ENCODE measurements at places on chromosomes 7 and 10. TPM values are rescaled to one million over a fixed set of nuclear protein-coding genes. Genes with fewer than 3 reads are reported as not detected.

- no peak overlapping the region for H3K4me3 ChIP-seq
- no peaks in the 10 kb centered on the region for H3K4me1 ChIP-seq
- no peak for DNase-seq
- H3K36me3 ChIP-seq: no peaks in the 10 kb centered on the region
Measured at GRCh38 chr7:69934144-69934903, 336.0 kb downstream of the AUTS2 start.

DNA sequence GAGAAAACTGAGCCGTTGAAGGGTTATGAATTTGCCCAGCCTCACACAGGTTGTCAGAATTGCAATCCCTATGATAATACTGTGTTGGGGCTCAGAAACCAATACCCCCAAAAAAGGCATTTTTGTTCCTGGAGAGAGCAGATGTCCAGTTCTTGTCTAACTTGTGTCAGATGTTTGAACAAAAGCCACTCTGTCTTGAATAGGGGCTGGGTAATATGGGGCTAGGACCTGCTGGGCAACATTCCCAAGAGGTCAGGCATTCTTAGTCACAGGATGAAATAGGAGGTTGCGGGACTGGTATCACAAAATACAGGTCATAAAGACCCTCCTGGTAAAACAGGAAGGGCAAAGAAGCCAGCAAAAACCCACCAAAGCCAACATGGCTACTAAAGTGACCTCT, 482.1 kb downstream of the IPMK start:
- H3K4me3 ChIP-seq: no peak overlapping the region
- no peaks in the 10 kb centered on the region for H3K27me3 ChIP-seq
- no peak overlapping the region for H3K27ac ChIP-seq
- no peaks in the 10 kb centered on the region for H3K36me3 ChIP-seq
- no peaks in the 10 kb centered on the region for H3K4me1 ChIP-seq
- no peak for DNase-seq

Gene SFTPA1
- polyA plus RNA-seq: not detected

Gene MEIG1
- polyA plus RNA-seq: not detected

DNA sequence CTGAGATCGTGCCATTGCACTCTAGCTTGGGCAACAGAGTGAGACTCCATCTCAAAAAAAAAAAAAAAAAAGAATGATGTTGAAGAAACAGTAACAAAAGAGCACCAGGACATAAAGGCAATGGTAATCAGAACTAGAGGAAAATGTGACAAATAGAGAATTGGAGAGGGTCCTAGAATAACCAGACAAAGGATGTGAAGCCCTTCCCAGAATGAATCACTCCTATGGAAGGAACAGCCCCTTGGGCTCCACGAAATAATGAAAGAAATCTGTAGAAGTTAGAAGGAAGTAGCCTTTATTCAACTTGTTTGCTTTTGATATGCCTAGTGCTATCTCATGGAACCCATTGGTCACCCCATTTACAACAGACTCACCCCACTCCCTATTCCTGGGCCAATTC, 169.2 kb downstream of the SUGCT start:
- no peaks in the 10 kb centered on the region for H3K36me3 ChIP-seq
- H3K27me3 ChIP-seq: no peaks in the 10 kb centered on the region
- H3K4me1 ChIP-seq: no peaks in the 10 kb centered on the region
- no peak overlapping the region for H3K4me3 ChIP-seq
- no peak overlapping the region for H3K27ac ChIP-seq

- H3K4me1 ChIP-seq: no peaks in the 10 kb centered on the region
- no peak for DNase-seq
- H3K4me3 ChIP-seq: no peak overlapping the region
- no peaks in the 10 kb centered on the region for H3K36me3 ChIP-seq
Measured at GRCh38 chr10:49089557-49090188, 25.6 kb downstream of the VSTM4 start.

Gene NFE2L3
- polyA plus RNA-seq: 10.6 TPM

Gene PAPSS2
- 6.5 TPM for polyA plus RNA-seq

- peak; percentile 67 for DNase-seq
- peaks cover 7% of the 10 kb centered on the region for H3K4me1 ChIP-seq
- H3K27ac ChIP-seq: no peak overlapping the region
- no peaks in the 10 kb centered on the region for H3K27me3 ChIP-seq
Measured at GRCh38 chr10:3354174-3354900, 181.8 kb upstream of the PITRM1 start.

- H3K27ac ChIP-seq: no peak overlapping the region
- no peak overlapping the region for H3K4me3 ChIP-seq
- no peaks in the 10 kb centered on the region for H3K27me3 ChIP-seq
- DNase-seq: no peak
- H3K4me1 ChIP-seq: peaks cover 76% of the 10 kb centered on the region
Measured at GRCh38 chr7:81777697-81778096, 7.8 kb upstream of the HGF start.

DNA sequence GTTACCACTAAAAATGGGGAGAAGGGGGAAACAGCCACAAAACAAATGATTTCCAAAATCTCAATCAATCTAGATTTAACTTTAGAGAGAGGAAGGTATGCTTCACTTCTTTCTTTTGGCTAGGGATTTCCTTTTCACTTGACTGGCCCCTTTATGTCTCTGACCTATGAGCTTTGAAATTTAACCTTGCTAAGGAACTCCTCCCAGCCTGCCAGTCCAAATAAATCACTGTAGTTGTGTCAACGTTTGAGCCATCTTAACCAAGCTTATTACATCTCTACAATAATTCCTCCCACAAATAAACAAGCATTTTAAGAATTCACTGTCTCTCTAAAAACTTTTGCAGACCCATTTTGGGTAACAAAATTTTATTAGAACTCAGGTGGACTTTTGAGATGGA, 315.5 kb upstream of the CELF2 start:
- no peak overlapping the region for H3K4me3 ChIP-seq
- no peak overlapping the region for H3K27ac ChIP-seq
- H3K4me1 ChIP-seq: peaks cover 5% of the 10 kb centered on the region
- no peak for DNase-seq
- no peaks in the 10 kb centered on the region for H3K27me3 ChIP-seq

Gene GOLGA7B
- not detected for polyA plus RNA-seq

DNA sequence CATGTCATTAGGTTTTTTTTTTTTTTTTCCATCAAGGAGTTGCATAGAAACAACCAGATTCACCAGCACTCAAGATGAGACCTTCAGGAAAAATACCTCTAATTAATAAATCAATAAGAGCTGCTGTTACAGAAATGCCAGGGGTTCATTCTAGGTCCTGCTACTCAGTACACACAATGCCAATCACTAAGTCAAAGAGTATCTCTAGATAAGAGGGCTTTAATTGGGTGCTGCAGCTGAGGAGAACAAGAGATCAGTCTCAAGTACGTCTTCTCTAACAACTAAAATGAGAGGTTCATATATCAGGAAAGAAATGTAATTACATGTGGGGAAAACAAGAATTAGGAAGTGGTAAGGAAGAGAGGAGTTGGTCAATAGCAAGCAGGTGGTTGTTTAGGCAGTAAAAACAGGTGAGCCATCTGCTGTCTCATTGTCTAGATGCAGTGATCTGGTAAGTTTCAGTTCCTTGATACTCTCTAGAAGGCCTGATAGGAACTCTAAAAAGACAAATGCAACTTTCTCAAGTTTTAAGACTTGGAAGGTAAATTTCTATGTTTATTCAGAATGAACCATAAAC, 272.9 kb upstream of the ZWINT start:
- DNase-seq: no peak
- H3K4me1 ChIP-seq: no peaks in the 10 kb centered on the region
- no peak overlapping the region for H3K27ac ChIP-seq
- H3K36me3 ChIP-seq: no peaks in the 10 kb centered on the region

Gene SPDYE6
- 0.29 TPM for polyA plus RNA-seq

GRCh38 chr7:25032774-25033743, 53.1 kb upstream of the OSBPL3 start:
- no peaks in the 10 kb centered on the region for H3K27me3 ChIP-seq
- no peaks in the 10 kb centered on the region for H3K4me1 ChIP-seq
- no peak overlapping the region for H3K4me3 ChIP-seq
- no peaks in the 10 kb centered on the region for H3K36me3 ChIP-seq

Gene PON1
- not detected for polyA plus RNA-seq

Gene CYREN
- polyA plus RNA-seq: 47.4 TPM

- DNase-seq: no peak
- H3K4me1 ChIP-seq: no peaks in the 10 kb centered on the region
- H3K27ac ChIP-seq: no peak overlapping the region
- H3K27me3 ChIP-seq: no peaks in the 10 kb centered on the region
Measured at GRCh38 chr10:119759832-119760231, 34.0 kb downstream of the INPP5F start.

DNA sequence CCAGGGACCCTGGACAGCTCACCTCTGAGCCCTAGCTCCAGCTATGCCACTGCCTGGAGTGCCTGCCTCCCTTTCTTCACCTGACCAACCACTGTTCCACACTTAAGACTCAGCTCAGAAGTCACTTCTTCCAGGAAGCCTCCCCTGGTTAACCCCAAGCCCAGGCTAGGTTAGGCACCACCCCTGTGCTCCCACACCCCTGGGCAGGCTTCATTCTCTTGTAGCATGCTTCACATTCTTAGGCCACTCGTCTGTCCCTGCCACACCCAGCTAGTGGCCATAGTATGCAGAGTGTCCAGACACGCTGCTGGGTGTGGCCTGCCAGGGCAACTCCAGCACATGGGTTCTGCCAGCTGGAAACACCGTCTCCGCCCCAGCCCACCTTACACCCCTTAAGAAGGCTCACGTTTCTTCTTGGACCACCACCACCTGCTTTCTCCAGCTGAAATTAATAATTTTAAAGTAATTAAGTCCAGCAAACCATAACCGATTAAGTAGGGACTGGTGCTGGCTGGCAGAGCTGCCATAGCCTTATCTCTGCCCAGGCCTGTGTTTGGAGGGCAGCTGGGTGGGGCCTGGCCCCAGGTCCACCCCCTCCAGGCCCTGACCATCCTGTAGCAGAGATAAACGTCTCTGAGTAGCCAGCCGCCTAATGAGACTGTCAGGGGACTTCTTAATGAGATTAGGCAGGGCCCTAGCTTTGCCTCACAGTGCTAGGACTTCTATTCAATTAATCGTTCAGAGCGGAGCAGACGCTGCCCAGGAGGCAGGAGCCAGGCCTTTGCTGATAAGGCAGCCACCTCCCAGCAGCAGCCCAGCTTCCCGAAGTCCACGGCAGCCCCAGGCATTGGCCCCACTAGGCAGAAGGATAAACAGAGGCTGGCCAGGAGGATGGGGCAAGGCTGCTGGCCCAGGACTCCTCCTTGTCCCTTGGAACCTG, 20.5 kb downstream of the GRID1 start:
- no peak overlapping the region for H3K27ac ChIP-seq
- H3K27me3 ChIP-seq: no peaks in the 10 kb centered on the region
- H3K4me1 ChIP-seq: peaks cover 3% of the 10 kb centered on the region
- no peak overlapping the region for H3K4me3 ChIP-seq
- no peaks in the 10 kb centered on the region for H3K36me3 ChIP-seq

DNA sequence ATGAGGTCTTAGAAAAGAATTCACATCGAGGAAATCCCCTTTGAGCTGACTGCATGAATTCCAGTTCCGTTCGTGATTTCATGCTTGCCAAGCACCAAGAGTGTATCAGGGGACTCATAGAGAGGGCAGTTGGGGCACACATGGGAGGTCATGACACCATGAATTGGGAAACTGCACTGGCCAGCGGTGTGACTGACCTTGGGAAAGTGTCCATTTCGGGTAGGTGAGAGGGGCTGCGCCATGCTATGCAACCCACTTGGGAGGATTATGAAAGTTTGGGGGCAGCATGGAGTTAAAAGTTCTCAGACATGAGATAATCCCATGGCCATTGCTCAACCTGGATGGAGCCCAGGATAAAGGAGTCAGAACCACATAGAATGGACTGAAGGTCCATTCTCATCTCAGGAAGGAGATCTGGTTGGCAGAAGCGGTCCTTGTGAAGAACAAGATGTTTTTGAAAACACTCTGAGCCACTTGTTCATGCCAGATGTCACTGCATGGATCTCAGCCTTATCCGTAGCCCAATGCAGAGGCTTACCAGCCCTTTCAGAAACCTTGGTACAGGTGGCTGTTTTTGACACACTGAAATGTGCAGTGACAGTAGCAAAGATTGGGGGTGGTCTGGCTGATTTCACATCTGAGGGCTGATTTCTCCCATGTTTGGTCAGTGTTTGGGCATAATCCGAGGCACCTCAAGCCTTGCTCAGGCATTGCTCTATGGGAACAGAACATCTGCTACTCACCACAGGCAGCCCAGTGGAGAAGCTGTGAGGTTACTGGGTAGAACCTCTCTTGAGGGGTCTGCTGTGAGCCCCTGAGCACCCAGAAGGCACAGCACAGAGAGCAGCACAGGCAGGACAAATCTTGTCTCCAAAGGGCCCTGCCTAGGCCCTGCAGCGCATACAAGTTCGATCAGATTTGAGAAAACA, 252.3 kb downstream of the CXCL12 start:
- H3K36me3 ChIP-seq: no peaks in the 10 kb centered on the region
- no peak overlapping the region for H3K4me3 ChIP-seq
- no peak for DNase-seq
- H3K27me3 ChIP-seq: no peaks in the 10 kb centered on the region
- no peaks in the 10 kb centered on the region for H3K4me1 ChIP-seq

Gene IDI2
- not detected for polyA plus RNA-seq

- H3K4me1 ChIP-seq: no peaks in the 10 kb centered on the region
- no peak overlapping the region for H3K27ac ChIP-seq
- no peak for DNase-seq
- no peak overlapping the region for H3K4me3 ChIP-seq
- H3K27me3 ChIP-seq: no peaks in the 10 kb centered on the region
Measured at GRCh38 chr10:3510741-3511140, 274.3 kb downstream of the KLF6 start.

Gene PTF1A
- not detected for polyA plus RNA-seq

- DNase-seq: no peak
- H3K27me3 ChIP-seq: no peaks in the 10 kb centered on the region
- H3K4me3 ChIP-seq: no peak overlapping the region
- peaks cover 13% of the 10 kb centered on the region for H3K36me3 ChIP-seq
- H3K4me1 ChIP-seq: no peaks in the 10 kb centered on the region
Measured at GRCh38 chr7:134999136-134999535, 12.8 kb downstream of the AGBL3 start.

DNA sequence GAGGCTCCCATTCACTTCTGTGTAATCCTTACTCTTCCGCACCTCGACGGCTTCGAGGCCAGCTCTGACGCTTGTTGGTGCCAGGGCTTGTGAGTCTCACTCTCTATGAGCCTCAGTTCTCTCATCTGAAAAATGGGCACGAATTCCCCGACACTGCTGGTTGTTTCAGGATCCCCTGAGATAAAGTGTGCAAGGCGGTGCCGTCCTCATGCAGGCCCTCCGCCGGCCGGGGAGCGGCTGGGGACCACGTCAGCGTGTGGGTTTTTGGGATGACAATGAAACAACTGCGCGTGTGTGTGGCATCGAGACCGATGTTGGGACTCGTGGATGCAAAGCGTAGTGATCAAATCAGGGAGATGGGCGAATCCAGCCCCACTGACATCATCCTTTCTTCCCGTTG, 75.6 kb downstream of the FOXL3 start:
- no peak for DNase-seq
- no peak overlapping the region for H3K27ac ChIP-seq
- no peak overlapping the region for H3K4me3 ChIP-seq
- no peaks in the 10 kb centered on the region for H3K27me3 ChIP-seq

Gene MYPN
- polyA plus RNA-seq: not detected

Gene WASHC2A
- polyA plus RNA-seq: 18.8 TPM

GRCh38 chr10:119496273-119496672, 46.2 kb downstream of the RGS10 start:
- H3K36me3 ChIP-seq: peaks cover 28% of the 10 kb centered on the region
- no peaks in the 10 kb centered on the region for H3K27me3 ChIP-seq
- DNase-seq: no peak
- no peaks in the 10 kb centered on the region for H3K4me1 ChIP-seq
- no peak overlapping the region for H3K4me3 ChIP-seq
